ENCODE measurements at places on chromosomes 1 and 21.

GRCh38 chr1:171161431-171161830 is 23.7 kb upstream of the FMO2 start:
- DNase-seq: no peak

DNA sequence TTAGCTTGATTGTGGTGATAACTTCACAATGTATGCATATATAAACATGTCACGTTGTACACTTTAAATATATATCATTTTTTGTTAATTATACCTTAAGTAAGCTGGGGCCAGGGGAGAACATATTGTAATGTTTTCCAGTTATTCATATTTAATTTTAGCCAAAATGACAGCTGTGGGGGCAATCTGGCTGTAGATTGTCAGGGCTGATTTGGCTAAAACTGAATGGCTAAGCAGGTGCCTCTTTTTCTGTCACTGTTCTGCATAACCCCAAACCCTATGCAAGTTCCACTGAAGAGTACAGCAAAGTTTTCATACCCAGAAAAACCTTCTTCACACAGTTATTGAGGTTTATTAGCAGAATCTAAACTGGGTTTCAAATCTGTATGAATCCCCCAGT is 318.2 kb downstream of the PTPRC start:
- DNase-seq: no peak

DNA sequence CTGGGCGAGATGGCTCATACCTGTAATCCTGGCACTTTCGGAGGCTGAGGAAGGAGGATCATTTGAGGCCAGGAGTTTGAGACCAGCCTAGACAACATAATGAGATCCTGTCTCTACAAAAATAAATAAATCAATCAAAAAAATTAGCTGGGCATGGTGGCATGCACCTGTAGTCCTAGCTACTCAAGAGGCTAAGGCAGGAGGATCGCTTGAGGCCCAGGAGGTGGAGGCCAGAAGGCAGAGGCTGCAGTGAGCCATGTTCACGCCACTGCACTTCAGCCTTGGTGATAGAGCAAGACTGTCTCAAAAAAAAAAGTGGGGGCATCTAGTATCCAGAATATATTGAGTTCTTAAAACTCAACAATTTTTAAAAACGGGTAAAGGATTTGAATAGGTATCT is 6.0 kb downstream of the TUT4 start:
- no peak for DNase-seq

DNA sequence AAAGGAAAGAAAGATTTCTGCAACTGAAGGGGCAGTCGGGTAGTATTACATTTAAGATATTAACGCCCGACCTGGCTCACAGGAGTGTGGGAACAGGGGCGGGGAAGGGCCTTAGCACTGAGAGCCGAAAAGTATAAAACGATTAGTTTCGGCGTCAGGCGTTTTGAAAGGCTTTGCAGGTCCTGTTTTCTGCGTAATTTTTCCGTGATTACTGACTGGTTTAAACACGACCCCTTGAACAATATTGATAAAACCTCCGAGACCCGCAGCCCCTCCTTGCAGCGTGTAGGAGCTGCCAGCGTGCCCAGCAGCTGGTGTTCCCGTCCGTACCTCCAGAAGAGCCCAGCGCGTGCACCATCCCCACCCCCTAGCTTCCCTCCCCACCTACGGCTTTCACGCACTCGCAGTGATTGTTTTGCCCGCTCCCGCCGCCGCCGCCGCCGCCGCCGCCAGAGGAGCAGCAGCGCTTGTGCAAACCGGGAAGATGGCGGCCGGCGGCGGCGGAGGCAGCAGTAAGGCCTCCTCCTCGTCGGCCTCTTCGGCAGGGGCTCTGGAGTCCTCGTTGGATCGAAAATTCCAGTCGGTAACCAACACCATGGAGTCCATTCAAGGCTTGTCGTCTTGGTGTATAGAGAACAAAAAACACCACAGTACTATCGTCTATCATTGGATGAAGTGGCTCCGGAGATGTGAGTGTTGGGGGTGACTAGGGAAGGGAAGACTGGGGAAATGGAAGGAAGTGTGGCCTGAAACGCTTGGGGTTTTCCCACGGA is 470 bp downstream of the RPRD2 start:
- peak; percentile 79 for DNase-seq
